ELR (cell line): ENCODE measurements at places on chromosomes 2 and 18.
A peak's percentile ranks its signal among the peaks of the same experiment; 100 is the strongest.

GRCh38 chr18:68299906-68300305, 415.0 kb downstream of the TMX3 start:
- DNase-seq = no peak

DNA sequence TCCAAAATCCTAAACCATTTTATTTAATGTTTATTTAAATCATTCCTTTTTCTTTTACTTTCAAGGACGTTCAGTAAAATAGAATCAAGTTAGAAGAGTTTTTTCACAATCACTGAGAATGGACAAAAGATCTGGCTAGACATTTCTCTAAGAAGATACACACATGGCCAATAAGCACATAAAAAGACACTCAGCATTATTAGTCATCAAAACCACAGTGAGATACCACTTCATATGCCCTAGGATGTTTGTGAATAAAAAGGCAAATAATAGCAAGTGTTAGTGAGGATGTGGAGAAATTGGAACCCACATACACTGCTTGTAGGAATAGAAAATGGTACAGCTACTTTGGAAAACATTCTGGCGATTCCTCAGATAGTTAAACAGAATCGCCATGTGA, 76.1 kb downstream of the RHBDD1 start:
- DNase-seq = peak; percentile 80

GRCh38 chr18:49681387-49681786, 119.5 kb downstream of the LIPG start:
- no peak for DNase-seq

GRCh38 chr2:48532824-48533223, 2.9 kb downstream of the STON1 start:
- peak; percentile 22 for DNase-seq

GRCh38 chr18:79257480-79257879, 138.2 kb upstream of the NFATC1 start:
- DNase-seq = no peak

GRCh38 chr2:12607971-12608370, 108.8 kb upstream of the TRIB2 start:
- peak; percentile 72 for DNase-seq
